ENCODE measurements at places on chromosomes 7 and 10. TPM values are rescaled to one million over a fixed set of nuclear protein-coding genes. Genes with fewer than 3 reads are reported as not detected.

C10orf62 gene
- total RNA-seq, result 0.56 TPM

HMX3 gene
- total RNA-seq, result 3.5 TPM

MCM10 gene
- 26.8 TPM for total RNA-seq

NRP1 gene
- total RNA-seq, result 118 TPM

TCERG1L gene
- total RNA-seq, result not detected

INTS15 gene
- 28.3 TPM for total RNA-seq

IDI2 gene
- total RNA-seq, result not detected

TFPI2 gene
- 19.6 TPM for total RNA-seq

ERVW-1 gene
- not detected for total RNA-seq

ECHS1 gene
- total RNA-seq, result 94.4 TPM

NUP42 gene
- total RNA-seq, result 46.1 TPM

PRKAR2B gene
- total RNA-seq, result 8.6 TPM

SUN3 gene
- 1.2 TPM for total RNA-seq

WDFY4 gene
- total RNA-seq, result not detected

ANKRD30A gene
- total RNA-seq, result 7.1 TPM

GRK5 gene
- total RNA-seq, result 10.1 TPM

CFAP58 gene
- 0.74 TPM for total RNA-seq

RINT1 gene
- 19.2 TPM for total RNA-seq

GPER1 gene
- total RNA-seq, result 0.30 TPM

CFAP69 gene
- total RNA-seq, result 4.8 TPM

WAPL gene
- 38.5 TPM for total RNA-seq

TMEM196 gene
- not detected for total RNA-seq

INA gene
- not detected for total RNA-seq
